ENCODE measurements at places on chromosomes 3 and 15. TPM values are rescaled to one million over a fixed set of nuclear protein-coding genes. Genes with fewer than 3 reads are reported as not detected.

Gene NANOGP8
- not detected for total RNA-seq

DNA sequence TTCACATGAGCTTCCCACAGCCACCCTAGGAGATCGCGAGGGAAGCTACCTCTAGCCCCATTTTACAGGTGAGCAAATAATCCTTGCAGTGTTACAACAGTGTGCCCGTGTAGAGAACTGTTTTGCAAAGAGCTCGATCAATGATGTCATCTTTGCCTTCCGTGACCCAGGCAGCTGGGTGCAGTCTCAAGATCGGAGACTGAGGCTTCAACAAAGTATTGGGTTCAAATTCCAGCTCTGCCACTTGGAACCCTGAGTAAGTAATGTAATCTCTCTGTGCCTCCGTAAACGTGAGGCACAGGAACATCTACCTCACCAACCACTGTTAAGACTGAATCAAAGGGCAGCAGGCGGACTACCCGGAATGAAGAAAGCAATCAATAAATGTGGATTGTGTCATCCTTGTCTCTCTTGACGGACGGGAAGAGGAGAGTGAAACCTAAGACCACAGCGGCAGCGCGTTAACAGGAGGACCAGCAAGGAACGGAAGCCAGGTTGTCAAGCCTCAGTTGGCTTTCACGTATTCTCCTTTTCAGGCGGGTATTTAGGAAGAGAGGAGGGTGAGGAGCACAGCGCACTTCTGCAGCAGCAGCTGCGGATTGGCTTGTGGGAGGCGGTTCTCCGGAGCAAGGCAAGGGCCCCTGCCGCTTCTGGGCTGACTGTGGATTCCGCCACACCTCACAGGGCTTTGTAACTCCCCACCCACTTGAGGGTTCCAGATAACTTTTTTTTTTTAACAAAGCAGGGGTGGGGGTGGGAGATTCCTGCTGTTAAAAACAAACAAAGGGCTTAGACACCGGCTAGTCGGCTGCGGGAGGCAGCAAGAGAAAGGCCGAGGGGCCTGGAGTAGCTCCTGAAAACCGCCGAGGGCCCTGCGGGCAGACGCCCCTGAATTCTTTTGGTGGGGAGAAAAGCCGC, 1.5 kb upstream of the SMAD3 start:
- no peak for DNase-seq

- no peak for DNase-seq
Measured at GRCh38 chr3:29202378-29202777, 78.5 kb upstream of the RBMS3 start.

GRCh38 chr3:69082361-69082760, 2.2 kb upstream of the UBA3 start:
- peak; percentile 25 for DNase-seq

- peak; percentile 96 for DNase-seq
Measured at GRCh38 chr3:48130321-48130904, 57.8 kb downstream of the CDC25A start.

GRCh38 chr3:126961791-126962461, 21.0 kb upstream of the PLXNA1 start:
- no peak for DNase-seq

- DNase-seq: no peak
Measured at GRCh38 chr15:79027532-79028410, 62.8 kb downstream of the RASGRF1 start.

DNA sequence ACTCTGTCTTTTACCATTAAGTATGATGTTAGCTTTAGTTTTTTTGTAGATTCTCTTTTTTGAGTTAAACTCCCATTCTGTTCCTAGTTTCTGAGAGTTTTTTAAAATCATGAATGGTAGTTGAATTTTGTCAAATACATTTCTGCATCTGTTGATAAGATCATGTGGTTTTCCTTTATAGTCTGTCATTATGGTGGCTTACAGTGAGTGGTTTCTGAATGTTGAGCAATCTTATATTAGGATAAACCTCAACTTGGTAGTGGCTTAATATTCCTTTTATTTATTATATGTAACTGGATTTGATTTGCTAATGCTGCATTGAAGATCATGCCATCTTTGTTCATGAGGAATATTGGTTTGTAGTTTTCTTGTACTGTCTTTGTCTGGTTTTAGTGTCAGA, 34.8 kb downstream of the NEO1 start:
- DNase-seq: no peak

Measured in lung microvascular endothelial cell (primary cell).